Activated effector memory CD4-positive, alpha-beta T cell treated with Interleukin-2 at 50 U/mL for 16 hours (primary cell): ENCODE measurements at places on chromosomes 1 and 21.

GRCh38 chr1:197948926-197949899, 32.0 kb downstream of the LHX9 start:
- DNase-seq: no peak

DNA sequence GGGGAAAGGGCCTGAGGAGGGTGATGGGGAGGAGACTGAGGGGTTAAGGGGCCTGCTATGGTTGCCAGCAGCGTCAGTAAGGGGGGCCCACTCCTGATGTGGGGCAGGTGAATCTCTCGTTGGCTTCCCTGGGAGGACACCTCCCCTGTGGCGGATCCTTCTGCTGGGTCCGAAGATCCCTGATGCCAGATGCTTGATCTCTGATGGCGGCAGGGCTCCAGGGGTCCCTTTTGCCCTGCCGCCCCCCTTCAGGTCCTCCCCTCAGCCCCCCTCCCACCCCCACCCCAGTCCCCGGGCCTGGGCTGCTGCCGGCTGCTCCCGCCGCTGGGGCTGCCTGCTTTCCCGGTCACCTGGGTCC, 219 bp downstream of the CELF3 start:
- DNase-seq: no peak

- no peak for DNase-seq
These were observed 11.0 kb downstream of the DLGAP3 start for GRCh38 chr1:34918386-34918976.

GRCh38 chr1:91754348-91754747, 131.6 kb downstream of the TGFBR3 start:
- DNase-seq: no peak

GRCh38 chr1:205237526-205238484, 10.1 kb downstream of the TMCC2 start:
- DNase-seq: no peak

DNA sequence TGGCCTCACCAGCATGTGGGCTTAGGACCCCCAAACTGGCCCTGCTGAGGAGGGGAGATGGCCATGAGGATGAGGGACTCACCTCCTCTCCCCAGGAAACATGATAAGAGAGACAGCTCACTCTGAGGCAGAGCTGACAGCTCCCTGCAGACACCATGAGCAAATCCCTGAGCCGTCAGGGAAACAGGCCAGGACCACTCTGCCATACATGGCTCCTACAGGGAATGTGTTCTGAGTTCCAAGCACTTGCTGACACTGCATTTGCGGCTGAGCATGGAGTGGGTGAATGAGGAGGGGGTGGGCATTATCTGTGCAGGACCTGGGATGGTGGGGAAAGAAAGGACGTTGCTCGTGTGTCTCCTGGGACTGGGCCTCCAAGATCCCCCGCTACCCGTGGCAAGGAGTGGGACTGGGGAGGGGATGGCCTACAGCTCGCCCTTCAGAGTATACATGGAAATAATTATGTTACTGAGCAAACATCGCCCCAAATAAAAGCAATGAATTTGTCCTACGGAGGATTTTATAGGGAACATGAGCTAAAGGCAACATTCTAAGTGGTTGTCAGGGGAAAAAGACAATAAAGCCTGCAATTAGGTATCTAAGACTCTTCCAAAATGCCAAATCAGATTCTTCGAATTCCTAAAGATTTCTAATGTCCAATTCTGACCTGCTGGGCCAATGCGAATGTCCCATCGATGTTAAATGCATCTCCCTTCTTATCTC, 355.9 kb upstream of the AJAP1 start:
- DNase-seq: no peak

DNA sequence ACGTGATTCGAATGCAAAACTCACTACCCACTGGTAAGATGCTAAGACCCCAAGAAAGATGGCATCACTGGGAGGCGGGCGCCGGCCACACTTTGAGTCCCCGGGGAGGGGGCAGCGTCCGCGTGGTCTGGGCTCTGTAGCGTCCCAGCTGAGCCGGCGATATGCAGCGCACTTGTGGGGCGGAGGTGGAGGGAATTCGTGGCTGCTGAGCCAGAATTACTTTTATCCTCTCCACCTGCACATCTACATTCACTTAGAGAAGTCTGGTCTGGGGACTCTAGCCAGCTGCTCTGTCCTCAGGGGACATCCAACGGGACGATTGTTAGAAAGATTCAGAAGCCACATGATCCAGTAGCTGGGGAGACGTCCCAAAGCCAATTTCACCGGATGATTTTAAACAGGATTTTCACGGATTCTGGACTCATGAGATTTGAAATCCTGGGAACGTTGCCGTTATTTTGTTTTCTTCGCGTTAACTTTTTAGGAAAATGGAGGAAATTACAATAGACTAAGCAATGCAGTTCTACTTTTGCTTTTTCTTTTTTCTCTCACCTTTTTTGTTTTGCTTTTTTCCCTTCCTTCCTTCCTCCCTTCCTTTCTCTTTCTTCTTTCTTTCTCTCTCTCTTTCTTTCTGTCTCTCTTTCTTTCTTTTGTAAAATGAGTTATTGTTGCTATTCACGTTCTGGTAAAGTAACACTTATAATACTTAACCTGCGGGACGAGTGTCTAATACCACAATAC, 1.3 kb downstream of the JAM2 start:
- DNase-seq: no peak

DNA sequence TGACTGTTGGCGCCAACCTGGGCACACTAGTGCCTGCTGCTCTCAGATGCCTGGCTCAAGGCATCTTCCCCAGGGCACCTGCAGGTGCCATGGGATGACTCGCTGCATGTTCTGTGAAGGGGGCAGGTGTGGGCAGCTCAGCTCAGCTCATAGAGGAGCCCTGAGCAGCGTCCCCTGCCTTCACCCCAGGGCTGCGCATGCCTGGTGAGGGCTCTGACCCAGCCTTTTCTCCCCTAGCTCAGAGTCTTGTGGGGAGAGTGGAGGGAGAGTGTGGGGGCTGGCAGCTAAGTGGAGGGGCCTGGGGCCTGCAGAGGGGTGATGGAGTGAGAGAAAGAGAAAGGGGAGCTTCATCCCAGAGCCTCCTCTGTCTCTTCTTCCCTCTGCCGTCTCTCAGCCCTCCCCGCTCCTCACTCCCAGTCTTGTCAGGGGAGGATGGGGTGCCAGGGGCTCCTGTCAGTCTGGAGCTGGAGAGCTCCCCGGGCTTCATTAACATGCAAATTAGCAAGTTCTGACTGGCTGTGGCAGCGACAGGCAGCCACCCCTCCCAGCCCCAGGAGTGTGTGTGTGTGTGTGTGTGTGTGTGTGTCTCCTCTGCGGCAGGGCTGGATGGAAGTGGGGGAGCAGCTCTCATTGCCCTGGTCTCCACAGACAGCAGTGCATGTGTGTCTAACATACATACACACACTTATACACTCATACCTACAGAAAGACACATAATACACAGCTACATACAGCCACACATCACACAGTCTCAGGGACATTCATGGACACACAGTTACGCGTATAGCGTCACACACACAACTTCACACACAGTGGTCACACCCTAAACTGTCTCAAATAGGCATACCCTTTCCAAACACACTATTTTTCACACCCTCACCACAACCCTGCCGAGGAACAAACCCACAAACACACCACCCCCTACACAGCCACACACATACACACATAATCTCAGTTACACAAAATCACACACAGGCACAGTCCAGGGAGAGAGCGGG, 34.0 kb downstream of the FOXO6 start:
- DNase-seq: no peak

DNA sequence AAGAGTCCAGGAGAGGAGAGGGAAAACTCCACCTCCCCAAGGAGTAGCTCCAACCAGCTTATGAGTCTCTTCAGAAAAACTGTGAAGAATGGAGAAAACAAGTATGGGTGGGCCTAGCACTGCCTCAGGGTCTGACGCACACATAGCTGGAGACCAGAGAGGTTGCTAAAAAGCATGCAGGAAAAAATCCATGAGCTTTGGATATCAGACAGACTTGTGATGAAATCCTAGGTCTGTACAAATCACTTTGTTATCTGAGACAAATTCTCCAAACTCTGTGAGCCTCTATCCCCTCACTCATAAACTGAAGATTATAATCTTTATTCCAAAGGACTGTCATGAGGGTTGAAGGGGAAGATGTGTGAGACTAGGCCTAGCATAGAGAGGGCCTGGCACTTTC, 141.5 kb upstream of the FGGY start:
- DNase-seq: no peak

DNA sequence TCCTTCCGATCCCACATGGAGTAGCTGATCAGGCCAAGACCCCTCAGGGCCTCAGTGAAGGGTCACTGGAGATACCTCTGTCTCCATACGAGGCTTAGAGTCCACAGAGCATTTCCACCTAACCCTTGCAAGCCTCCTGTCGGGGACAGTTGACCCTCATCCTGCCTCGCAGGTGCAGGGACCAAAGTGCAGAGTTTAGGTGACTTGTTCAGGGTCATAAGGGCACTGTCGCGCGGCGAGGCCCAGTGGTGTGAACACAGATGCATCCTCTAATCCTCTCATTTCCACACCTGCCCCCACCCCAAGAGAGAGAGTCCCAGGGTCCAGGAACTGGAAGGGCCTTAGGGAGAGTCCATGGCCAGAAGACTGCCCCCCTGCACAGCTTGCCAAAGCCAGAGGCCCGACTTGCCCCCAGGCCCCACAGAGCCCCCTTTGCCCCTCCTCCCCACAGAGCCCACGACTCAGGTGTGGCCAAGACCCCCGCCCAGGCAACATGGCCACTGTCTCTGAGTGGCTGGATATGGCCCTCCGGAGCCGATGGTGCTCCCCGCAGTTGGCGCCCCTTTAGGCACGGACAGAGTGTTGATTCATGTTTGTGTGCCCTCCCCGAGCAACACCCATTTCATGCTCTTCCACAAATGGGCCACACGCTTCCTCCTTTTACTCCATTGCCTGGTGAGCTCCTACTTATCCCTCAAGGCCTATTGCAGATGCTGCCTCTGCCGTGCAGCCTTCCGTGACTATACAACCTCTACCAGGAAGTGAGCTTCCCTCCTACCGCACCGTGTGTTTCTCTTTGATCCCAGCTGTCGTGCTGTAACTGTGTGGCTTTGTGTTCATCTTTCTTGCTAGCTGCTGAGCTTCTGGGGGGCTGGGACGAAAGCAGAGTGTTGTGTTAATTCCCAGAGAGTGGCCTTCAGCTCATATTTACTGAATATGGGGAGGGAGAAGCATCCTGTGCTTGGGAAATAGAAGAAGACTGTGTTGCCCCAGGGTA, 1.7 kb downstream of the TRPM2 start:
- no peak for DNase-seq

DNA sequence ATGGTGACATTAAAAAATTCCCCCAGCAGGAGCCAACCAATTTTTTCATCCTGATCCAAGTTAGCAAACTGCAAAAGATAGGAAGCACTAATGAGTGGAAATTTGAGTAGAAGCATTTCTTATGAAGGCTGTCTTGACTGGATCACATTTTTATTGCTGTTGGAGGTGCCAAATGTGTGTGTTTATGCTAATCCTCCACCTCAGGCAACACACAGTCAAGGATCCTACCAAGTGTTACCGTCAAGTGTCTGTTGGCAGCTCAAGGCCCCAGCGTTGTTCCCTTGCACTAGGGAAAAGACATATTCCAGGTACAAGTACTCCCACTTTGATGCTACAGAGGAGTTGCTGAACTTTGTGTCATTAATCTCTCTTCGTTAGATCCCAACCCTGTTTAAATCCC, 18.3 kb downstream of the METTL18 start:
- DNase-seq: no peak

GRCh38 chr1:47872886-47873285, 124.3 kb downstream of the TRABD2B start:
- no peak for DNase-seq

DNA sequence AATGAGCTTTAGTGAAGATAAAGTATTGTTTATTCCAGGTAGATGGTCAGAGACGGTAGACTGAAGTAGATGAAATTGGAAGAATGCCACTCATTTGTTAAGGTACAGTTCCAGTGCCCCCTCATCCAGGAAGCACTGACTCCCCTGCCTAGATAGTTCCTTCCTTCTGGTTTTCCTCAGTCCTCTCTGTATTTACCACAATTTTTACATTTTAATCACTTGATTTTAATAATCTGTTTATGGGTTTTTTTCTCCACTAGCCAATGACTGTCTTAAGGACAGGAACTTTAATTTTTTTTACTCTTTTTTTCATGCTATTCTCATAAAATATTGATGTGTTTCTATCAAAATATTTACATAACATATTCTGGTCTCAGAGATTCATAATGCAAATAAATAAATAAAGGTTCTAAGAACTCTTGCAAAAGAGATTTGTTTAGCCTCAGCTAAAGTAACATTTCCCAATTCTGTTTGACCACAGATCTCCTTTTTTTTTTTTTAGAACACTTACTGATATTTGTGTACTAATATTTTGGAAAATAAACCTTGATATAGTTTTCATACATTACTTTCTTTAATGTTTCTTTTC, 651.6 kb downstream of the PLPP3 start:
- no peak for DNase-seq

DNA sequence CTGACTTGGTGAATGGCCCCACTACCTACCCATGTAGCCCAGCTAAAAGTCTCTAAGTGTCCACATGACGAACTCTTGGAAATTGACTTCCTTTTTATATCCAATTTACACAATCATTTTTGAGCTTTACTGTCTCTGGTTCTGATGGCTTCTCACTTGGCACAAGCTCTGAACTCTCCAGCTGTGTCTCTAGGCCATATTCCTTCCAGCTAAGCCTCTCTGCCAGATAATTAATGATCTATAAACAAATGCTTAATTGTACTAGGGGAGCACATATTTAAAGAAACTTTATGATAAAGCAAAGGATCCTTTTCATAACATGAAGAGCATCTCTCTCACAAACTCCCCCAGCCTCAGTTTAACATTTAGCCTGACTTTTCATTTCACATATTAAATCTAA, 16.3 kb upstream of the BEND5 start:
- DNase-seq: no peak

DNA sequence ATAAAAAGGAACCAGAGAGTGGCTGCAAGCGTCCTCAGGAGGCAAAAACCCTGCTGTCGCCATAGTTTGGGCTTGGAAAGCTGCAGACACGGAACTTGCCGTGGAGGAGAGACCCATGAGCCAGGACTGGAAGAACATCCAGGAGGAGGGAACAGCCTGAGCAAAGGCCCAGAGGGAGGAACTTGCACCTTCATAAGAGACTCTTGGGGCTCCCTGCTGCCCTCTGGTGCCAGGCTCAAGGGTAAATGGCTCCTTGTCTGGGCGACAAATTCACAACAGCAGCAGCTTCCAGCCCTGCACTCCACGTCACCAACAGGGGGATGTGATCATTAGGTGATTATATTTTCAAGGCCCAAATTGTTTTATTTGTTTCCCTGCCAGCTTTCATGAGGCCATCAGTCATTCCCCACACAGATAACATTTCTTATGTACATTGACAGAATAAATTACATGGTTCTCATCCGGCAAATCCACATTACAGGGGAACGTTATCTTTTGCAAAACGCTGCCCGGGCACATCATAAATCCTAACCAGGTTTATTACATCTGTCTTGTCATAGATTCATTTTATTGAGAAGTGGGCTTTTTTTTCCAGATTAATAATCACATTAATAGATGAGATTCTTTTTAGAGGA, 143.0 kb upstream of the GRIK3 start:
- DNase-seq: no peak
